Activated naive CD4-positive, alpha-beta T cell treated with anti-CD3 and anti-CD28 coated beads, Interleukin-2, amount 50 U/mL, for 72 hours (primary cell): ENCODE measurements at places on chromosomes 3 and 15. TPM values are rescaled to one million over a fixed set of nuclear protein-coding genes. Genes with fewer than 3 reads are reported as not detected.

PAK6 gene
- 0.29 TPM for total RNA-seq

DNA sequence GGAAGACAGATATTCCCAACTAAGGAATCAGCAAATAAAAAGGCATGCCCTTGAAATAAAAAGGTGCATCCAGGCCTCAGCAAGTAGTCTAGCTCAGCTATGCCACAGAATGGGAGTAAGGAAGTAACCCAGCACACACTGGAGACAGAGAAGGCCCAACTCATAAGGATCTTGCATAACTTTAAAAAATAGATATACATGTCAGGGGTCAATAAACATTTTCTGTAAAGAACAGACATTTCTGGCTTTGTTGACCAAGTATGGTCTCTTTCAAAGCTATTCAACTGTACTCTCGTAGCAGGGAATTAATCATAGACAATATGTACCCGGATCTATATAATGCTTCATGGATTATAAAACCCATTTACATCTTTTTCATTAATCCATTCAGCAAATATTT, 449.3 kb downstream of the TAFA4 start:
- DNase-seq = no peak

DNA sequence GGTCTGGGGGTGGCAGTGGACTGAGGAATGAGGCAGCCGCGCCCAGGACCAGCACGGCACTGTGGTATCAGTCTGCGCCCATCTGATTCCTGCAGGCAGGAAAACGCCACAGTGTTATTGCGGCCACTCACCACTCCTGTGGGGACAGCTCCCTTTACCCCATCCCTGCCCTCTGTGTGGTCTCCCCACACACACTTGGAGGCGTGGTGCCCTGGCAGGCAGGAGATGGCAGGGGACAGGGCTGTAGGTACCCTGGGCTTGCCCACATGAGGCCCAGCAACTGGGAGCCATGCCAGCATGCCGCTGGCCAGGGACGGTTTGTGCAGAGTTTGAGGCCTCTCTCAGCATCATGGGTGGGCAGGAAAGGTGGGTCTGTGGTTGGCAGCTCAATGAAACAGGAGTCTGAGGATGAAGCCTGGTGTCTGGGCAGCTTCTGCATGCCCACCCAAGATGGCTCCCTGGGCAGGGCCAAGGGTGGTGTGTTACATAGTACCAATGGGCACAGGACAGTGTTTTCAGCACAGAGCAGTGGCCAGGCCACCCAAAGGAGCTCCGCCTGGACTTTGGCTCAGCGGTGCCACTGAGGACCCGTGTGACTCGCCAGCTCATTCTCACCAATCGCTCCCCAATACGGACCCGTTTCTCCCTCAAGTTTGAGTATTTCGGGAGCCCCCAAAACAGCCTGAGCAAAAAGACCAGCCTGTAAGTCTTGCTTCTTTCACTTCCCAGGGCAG, 27.2 kb downstream of the ACAA1 start:
- DNase-seq = no peak

GRCh38 chr3:83500931-83501330, 1457.9 kb upstream of the CADM2 start:
- no peak for DNase-seq

DNA sequence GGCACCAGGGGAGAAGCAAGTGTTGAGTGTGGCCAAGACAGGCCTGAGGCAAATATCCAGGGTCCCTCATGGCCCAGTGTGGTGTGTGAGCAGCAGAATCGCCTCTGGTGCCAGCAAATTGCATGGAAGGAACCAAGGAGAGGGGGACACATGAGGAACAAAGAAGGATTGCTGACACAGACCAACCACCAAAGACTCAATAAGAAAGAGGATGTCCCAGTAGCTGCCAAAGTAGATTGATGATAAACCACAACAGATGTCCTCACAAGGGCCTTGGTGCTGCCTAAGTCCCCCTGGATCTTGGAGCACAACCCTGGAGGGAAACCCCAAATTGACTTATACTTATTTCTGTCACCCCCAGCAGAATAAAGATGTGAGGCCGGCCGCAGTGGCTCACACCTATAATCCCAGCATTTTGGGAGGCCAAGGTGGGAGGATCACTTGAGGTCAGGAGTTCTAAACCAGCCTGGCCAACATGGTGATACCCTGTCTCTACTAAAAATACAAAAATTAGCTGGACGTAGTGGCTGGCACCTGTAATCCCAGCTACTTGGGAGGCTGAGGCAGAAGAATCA, 10.6 kb downstream of the SRGAP3 start:
- no peak for DNase-seq

- DNase-seq = no peak
These were observed 1286.0 kb downstream of the NSUN3 start for GRCh38 chr3:95348879-95349278.

DNA sequence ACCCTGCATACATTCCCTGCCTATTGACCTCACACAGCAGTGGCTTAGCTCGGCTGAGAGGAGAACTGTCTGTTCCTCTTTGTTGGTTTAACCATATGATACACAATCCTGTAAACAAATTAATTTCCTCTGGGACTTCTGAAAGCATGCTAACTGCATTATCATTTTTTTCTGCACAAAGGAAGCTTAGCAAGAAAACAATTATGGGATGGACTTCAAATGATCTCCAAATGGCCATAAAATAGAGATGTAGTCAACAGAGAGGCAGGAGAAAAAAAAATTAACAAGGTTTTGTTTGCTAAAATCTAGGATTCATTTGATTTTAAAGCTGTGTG, 14.4 kb upstream of the TMC3 start:
- no peak for DNase-seq

DNA sequence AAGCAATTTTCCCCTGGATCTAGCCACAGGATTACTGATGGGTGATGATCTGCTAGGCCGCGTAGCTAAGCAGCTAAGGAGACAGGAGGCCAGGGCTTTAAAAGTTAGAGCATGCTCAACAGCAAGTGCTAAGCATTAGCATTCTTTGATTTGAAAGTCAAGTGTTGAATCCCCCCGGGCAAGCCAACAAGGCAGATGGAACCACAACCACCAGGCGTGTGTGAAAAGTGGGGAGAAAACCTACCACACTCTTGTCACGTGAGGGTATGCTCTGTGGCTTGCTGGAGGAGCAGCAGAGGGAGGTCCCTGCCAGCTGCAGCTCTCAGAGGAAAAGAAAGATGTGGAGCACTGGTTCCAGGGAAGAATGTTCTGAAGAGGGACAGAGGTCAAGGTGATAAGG, 20.9 kb downstream of the SLC51A start:
- DNase-seq = no peak
